ENCODE measurements at places on chromosomes 12 and 14. TPM values are rescaled to one million over a fixed set of nuclear protein-coding genes. Genes with fewer than 3 reads are reported as not detected.

HIF1A gene
- 464 TPM for total RNA-seq

PZP gene
- total RNA-seq, result not detected

SMAGP gene
- 19.1 TPM for total RNA-seq

TSPAN19 gene
- not detected for total RNA-seq

CLEC2B gene
- 4.8 TPM for total RNA-seq

RIMKLB gene
- 17.1 TPM for total RNA-seq

LRFN5 gene
- total RNA-seq, result 11.3 TPM

GPR135 gene
- 4.9 TPM for total RNA-seq

PPP4R4 gene
- 1.4 TPM for total RNA-seq

LRRC10 gene
- total RNA-seq, result not detected

TMX1 gene
- 31.2 TPM for total RNA-seq

CD163L1 gene
- total RNA-seq, result 2.6 TPM

TMEM52B gene
- not detected for total RNA-seq

SMCO2 gene
- 0.40 TPM for total RNA-seq

GLIPR1L1 gene
- not detected for total RNA-seq

KRT73 gene
- not detected for total RNA-seq

ASPG gene
- total RNA-seq, result not detected

FZD10 gene
- total RNA-seq, result not detected

OAS3 gene
- 5.5 TPM for total RNA-seq

KLHL33 gene
- 0.03 TPM for total RNA-seq

HOTAIR gene
- not detected for total RNA-seq

FLVCR2 gene
- 0.69 TPM for total RNA-seq

TULP3 gene
- 30.2 TPM for total RNA-seq

TGM1 gene
- 0.65 TPM for total RNA-seq

CCDC175 gene
- not detected for total RNA-seq

TAS2R13 gene
- 2.4 TPM for total RNA-seq

EXOC3L4 gene
- total RNA-seq, result 0.39 TPM

KLRF1 gene
- not detected for total RNA-seq

RNASE1 gene
- total RNA-seq, result 1.6 TPM

KLRB1 gene
- not detected for total RNA-seq

TMEM30B gene
- total RNA-seq, result 0.86 TPM

AMHR2 gene
- not detected for total RNA-seq

RHOJ gene
- 5.0 TPM for total RNA-seq
